ENCODE measurements at places on chromosomes 1 and 21. TPM values are rescaled to one million over a fixed set of nuclear protein-coding genes. Genes with fewer than 3 reads are reported as not detected.

DNA sequence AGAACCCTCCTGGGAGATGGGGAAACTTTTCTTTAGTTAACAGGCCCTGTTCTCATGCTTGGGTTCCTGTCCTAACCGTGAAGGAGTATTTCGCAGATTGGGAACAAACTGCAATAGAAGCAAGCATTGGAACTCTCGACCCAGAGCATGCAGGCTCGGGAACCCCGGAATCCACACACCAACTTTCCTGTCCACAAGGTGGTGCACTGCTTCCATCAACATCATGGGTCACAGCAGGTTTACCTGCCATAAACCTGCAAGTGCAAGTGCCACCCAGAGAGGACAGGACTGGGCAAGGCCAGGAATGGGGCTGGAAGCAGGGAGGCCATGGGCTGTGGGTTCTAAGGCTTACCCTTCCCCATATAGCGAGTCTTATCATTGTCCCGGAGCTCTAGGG, 6.9 kb downstream of the ENO1 start:
- no peak for DNase-seq

GRCh38 chr1:63413394-63413793, 46.0 kb downstream of the ALG6 start:
- no peak for DNase-seq

DNA sequence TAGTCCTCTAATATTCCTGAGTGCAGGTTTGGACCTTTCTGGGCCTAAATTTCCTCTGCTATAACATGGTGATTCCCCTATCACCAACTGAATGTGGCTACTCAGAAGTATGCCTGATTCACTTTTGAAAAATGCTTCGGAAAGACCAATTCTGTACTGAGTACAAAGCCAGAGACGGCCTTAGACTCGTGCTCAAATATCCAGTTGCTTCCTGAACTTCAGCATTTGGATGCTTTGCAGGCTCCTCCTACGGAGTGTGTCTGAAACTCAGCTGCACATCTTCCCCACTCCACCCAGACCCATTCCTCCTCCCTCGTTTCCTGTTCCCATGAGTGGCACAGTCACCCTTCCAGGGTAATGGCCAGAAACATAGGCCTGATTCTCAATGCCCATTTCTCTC, 98.4 kb upstream of the GADD45A start:
- no peak for DNase-seq

Gene TTC34
- total RNA-seq: under 0.01 TPM

Gene CD1D
- 0.13 TPM for total RNA-seq

Gene GPR3
- 0.51 TPM for total RNA-seq

- no peak for DNase-seq
Observed at GRCh38 chr1:10530756-10531495, 56.2 kb downstream of the PEX14 start.

Gene TMEM125
- total RNA-seq: not detected
